ENCODE measurements at places on chromosomes 11 and 22.

- no peak for DNase-seq
Observed at GRCh38 chr11:125188021-125188420, 23.5 kb downstream of the PKNOX2 start.

DNA sequence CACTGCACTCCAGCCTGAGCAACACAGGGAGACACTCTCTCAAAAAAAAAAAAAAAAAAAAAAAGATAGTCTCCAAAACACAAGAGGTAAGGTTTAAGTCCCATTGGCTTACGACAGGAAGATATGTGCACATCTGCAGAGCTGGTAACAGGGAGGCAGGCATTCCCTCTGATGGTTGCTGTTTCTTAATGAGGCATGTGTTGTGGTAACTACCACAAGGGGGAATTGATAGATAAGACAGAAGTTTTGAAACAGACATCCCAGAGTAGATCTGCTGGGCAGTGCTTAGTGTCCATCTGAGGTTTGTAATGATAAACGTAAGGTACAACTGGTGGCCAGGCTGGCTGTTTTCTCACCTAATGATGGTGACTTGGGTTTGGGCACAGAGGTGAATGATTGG is 4.7 kb downstream of the EIF1AD start:
- no peak for DNase-seq

DNA sequence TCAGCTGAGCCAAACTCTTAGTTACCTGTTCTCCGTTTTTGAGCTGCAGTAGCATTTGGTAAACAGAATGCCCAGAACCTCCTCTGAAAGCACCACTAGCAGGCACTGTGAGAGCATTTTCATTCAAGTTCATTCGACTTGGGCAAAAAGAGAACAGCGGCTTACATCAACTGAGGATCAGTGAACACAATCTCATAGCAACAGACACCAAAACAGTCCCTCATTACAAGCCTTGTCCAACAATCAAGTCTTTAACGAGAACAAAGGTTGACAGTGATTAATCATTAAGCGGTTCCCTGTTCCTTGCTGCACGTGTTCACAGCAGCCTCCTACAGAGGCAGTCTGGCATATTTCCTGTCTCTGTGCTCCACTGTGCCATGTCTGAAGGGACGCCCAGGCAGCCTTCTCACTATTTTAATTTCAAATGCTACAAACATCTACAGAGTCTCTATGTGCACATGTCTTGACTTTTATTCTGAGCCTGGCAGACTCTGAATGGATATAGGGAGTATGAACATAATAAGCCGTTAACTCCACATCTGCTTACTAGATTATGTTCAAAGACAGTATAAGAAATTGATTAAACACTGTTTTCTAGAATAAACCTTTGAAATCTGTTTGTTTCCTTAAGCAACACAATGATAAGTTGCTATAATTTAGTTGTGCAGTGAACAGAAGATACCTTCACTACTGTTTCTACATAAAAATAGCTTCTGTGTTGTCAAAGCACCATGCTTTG is 88.3 kb upstream of the MTMR2 start:
- no peak for DNase-seq

DNA sequence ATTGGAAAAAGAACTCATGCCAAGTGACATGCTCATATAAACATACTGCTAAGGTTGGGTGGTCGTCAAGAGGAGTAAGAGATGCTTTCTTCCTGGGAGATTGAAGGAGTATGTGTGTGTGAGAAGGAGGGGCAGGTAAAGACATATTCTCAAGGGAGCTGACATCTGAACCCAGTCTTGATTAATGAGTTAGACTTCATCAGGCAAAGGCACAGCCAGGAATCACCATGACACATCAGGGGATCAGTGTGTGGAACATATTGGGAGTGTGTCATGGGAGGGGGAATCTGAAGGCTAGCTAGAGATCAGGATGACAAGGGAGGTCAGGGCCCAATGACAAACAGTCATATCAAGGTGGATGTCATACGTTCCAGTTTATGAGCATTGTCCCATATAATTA is 14.9 kb downstream of the CNTF start:
- no peak for DNase-seq

- no peak for DNase-seq
Observed at GRCh38 chr11:57890521-57890920, 128.9 kb downstream of the CTNND1 start.

DNA sequence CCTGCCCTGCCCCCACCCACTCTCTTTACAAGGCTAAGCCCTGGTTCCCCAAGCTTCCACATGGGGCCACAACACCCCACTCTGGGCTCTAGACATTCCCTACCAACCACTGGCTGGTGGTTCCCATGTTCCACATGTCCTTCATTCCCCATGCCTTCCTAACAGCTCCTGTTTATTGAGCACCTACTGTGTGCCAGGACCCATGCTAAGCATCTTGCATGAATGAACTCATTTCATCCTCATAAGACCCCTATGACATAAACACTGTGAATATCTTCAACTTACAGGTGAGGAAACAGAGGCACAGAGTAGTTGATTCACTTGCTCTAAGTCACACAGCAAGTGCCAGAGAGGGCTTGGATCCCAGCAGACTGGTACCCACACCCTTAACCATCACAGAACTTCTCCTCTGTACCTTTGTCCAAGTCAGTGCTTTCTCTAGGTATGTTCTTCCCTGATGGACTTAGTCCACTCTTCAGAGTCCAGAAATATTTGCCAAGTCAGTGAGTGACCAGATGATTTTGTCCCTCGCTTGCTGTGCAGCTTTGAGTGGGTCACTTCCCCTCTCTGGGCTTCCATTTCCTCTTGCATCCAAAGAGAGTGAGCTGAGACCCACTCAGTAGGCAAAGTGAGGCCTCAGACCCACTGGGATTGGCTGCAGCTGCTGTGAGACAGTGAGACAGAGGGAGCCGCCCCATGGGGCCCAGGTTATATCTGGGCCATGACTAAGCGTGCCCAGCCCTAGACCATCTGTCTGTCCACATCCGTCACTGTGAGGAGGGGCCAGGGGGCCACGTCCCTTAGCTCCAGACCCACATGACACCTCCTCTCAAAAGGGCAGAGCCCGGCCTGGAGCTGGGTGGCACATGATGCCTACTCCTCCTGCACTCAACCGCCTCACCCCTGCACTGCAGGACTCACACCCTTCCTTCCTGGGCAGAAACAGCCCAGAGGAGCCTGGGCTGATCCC is 132.4 kb downstream of the MN1 start:
- DNase-seq: peak; percentile 52

GRCh38 chr11:62179995-62180394 is 10.0 kb upstream of the SCGB1D1 start:
- no peak for DNase-seq

DNA sequence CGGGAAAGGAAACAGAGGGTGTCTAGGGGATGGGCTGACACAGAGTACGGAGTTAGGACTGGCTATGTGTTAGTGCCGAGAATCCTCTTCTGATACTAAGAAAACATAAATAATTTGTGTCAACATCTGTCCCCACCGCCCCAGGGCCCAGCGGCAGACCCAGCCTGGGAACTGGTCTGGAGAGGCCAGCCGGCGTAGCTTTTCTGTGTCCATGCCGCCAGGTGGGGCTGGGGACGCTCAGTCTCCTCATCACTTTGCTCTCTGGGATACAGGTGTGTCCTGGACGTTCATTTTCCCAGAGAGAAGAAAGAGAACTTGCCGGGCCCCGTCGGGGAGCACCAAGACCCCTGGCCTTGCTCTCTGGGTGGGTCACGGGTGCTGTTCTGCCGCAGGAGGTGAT is 54.7 kb downstream of the WNT7B start:
- DNase-seq: no peak

DNA sequence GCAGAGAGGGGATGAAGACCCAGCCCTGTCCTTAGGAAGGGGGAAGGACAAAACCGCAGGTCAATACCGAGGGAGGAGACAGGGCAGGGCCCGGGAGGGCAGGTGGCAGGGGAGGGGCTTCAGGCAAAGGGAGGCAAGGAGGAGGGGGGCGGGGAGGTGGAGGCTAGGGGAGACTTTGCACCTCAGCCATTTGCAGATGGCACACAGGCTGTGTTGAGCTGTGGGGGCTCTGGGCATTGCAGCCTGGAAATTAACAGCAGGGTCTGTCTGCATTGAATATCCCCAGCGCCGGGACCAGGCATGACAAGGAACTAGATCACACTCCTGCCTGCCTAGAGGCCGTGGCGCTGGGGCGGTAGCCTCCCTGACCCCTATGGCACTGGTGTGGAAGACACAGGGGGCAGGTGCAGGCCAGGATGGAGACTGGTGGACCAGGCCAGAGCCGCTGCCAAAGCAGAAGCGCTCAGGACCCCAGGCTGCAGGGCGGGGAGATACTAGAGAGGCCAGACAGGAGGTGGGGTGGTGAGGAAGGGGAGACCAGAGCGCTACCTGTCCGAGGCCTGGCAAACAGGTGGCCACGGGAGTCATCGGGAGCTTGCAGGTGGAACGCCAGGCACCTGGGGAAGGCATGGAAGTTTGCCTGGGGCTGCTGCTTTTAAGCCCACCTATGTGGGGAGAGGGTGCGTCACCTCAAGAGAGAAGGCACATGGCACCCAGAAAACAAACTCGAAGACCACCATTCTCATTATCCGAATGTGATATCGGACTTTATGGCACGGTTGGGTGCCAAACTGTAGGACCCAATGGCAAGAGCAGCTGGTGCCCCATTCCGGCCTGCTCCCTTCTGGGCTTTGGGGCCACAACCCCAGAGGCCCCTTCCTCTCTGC is 11.5 kb downstream of the CBX6 start:
- DNase-seq: no peak

- no peak for DNase-seq
Observed at GRCh38 chr11:13669544-13670488, 1.3 kb downstream of the FAR1 start.

GRCh38 chr22:47218671-47219070 is 456.2 kb downstream of the TBC1D22A start:
- DNase-seq: no peak

DNA sequence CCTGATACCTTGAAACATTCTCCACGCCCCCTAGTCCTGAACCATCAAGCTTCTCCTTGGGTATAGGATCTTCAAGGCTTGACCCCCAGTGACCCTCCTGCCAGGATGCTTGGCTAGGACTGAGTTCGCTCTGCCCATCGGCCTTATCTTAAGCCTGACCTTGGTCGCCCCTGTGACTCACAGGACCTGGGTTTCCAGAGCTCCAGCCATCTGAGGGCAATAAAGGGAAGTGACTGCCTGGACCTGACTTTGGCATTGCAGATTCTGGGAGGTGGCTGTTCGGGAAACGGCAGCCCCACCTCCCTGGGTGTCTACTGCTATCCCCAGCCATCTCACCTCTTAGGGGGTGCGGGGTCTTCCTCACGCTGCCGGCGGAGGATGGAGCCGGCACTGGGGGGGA is 15.4 kb downstream of the CARD10 start:
- DNase-seq: no peak
